Fibroblast of skin of left biceps (primary cell): ENCODE measurements at places on chromosomes 6 and 20.

- DNase-seq: no peak
Measured at GRCh38 chr6:95576218-95576997, 927 bp upstream of the MANEA start.

DNA sequence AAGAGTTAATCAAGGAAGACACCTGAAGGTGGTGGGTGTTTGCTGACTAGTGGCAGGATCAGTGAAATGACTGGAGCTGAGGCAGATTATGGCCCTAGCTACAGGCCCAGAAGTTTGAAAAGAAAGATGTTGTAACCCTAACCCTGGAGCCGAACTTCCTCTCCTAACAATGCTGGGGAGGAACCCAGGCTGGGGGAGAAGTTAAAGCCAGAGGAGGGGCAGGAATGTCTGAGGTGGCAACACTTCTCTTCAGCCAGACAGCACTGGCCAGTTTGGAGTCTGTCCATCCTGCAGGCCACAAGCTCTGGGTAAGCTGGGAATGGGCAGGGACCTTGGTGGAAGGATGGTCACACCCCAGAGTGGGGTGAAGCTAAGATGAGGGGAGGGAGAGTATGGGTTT, at the start of gene LST1:
Gene LST1, plus strand, starts transcription at position 270 of the 400 bp plus-strand sequence. CDS start 1,023 bp downstream, outside the sequence.
- no peak for DNase-seq

DNA sequence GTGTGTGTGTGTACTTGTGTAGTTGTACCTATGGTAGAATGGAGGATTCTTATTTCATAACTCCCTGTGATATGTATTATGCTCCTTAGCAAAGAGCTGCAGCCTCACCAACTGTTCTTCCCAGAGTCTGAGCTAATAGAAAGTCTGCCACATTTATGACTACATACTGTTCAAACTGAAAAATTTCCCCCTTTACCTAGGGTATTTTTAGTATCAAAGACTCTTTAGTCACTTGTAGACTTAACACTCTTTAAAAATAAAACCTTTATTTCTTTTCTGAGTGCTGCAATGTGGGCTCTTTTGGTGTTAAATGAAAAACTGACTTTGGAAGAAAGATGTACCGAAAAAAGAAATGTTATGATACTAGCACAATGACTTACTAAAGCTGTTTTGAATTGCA, 39.6 kb upstream of the HS3ST5 start:
- no peak for DNase-seq

DNA sequence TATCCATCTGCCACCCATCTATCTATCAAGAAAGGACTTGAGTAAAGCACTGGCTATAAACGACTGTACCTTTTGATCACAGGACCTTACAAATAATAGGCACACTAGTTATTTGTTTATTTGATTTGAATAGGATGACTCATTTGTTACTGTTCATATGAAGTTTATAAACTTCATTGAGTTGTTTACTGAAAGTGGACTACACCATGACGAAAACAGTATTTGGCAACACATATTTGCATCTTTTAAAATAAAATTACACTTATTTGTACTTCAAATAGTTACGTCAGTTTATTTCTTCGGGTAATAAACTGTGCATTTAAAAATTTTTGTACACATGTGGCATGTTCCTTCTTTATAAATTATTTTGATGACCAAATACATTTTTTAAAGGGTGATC, 133.0 kb downstream of the OGFRL1 start:
- no peak for DNase-seq

DNA sequence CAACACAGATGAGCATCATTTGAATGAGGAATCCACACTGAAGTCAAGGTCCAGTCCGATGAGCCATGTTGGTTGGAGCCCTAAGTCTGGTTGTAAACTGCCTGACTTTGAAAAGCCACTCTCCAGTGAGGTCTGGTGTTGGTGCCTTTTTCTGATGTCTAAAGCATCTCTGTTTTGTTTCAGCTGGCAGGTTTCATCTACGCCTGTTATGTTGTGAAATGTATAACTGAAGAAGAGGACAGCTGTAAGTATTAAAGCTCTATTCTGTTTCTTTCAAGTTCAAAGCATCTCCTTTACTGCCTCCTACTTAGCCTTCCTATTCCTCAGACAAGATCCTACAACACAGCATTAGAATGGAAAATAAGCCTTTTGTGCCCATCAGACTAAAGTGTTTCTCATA, 171.1 kb upstream of the RNF217 start:
- no peak for DNase-seq

DNA sequence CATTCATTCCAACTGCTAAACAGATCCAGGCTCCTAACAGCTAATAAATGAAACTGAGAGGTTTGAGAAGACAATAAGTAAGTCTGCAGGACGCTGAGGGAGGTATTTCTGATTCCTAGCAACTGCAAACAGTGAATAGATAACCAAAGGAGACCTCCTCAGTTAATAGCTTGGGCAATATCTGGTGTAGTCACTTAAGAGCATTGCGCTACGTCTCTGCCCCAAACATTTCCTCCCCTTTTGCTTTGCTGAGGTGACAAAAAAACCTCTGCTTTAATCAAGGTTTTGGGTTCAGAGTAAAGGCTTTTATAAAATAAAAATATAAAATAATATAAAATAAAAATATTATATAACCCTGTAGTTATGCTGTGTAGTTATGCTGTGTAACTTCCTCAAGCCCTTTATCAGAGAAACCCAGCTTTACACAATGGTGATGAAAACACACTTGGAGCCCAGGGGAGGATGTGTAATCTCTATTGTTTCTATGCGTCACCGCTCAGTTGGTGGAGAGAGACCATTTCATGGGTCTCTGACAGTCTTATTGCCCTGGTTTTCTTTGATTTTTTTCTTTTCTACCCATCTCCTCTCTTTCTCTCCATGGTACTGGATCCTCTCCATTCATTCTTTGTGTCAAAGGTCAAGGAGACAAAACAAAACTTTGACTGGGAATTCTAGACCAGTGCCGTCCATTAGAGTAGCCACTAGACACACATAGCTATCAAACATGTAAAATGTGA, 18.9 kb upstream of the CALHM5 start:
- DNase-seq: no peak

- DNase-seq: no peak
Measured at GRCh38 chr6:145688493-145688905, 46.8 kb downstream of the EPM2A start.

- DNase-seq: no peak
Measured at GRCh38 chr6:39312912-39313525, 1.2 kb downstream of the KCNK17 start.

GRCh38 chr6:85641522-85641896, 1.2 kb downstream of the SYNCRIP start:
- no peak for DNase-seq

DNA sequence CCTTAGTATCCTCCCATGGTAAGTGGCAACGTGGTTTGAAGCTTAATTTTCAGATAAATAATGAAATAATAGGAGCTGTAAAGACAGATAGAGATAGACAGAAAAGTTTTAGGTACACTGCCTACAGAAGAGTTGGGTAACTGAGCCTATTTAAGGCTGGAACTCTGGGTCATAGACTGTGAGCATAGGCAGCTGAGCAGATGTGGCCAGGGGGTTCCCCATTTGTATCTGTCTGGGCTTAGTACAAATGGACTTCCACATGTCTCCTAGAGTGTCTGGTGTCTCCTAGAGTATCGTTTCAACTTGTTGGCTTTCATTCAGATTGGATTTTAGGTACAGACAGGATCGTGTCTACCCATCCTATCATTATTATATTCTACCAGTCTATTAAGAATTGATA, 649.8 kb downstream of the DHX35 start:
- no peak for DNase-seq

GRCh38 chr6:85461798-85462170, 11.9 kb downstream of the NT5E start:
- DNase-seq: no peak

DNA sequence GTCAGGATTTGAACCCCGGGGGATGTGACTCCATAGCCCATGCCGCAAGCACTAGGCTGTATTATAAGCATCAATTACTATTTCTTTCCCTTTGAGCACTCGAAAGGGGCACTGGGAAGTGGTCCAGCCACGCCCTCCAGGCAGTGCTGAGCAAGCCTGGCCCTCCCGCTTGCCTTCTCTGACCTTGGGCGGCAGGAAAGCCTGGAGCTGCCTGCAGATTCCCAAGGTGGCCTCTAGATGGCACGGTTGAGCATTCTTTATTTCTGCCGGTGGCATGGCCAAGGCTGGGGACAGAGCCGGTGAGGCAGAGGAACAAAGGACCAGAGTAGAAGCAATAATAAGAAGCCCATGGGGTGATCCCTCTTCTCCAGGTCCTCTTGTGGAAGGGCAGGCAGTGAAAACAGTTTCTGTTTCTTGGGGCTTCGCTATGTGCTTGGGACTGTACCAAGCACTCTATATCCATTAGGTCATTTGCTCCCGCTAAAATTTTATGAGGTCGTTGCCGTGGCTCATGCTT, 32.0 kb downstream of the ARHGAP40 start:
- DNase-seq: no peak

DNA sequence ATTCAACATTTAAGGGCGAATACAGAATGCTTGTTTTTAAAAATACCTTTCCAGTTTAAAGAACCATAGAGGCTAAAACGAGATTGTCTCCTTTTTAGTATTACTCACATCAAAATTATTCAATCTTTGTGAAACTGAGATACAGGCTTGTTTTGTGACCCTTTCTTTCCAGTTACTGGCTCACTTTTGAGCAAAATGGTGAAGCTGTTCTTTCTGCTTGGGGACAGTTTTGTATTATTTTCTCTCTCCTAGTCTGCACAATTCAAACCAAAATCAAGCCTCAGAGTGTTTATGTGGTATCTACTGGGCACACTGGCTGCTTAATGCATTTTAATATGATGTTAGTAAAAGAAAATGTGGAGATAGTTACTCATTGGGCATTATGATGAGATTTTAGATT, 36.5 kb downstream of the HIVEP1 start:
- no peak for DNase-seq

DNA sequence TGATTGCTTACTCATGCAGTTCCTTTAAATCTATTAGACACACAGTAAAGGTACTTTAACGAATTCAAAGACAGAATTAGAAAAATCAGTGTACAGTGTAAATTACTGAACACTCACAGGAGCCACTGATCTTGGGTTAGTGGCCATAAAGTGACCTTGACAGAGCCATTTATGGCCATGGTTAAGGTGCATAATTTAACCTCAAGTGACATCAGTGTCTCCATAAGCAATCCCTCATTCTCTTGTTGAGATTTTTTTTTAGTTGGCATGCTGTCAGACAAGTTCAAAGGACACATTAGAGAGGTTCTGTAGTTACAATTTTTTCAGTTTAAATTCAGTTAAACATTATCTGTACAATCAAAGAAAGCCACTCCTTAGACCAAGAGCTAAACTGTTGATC, 334.4 kb downstream of the KHDRBS2 start:
- DNase-seq: no peak

DNA sequence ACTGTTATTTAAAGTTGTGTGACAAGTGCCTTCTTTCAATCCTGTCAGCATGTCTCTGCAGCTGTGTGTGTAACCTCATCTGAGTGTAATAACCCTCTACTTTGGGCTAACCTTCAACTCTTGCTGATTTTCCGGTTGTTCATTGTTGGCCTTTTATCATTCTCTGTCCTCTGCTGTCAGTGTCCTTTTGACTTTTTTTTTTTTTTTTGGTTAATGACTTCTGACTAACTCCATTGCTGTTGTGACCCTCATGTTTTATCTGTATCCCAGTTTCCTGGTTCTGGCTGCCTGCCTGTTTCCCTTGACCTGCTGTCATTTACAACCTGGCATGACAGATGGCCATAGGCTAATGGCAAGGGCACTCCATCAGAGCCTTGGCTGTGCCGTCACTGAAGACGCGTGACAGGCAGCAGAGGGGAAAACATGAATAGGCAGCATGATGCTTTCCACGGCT, 145.7 kb upstream of the MAN1A1 start:
- DNase-seq: no peak

DNA sequence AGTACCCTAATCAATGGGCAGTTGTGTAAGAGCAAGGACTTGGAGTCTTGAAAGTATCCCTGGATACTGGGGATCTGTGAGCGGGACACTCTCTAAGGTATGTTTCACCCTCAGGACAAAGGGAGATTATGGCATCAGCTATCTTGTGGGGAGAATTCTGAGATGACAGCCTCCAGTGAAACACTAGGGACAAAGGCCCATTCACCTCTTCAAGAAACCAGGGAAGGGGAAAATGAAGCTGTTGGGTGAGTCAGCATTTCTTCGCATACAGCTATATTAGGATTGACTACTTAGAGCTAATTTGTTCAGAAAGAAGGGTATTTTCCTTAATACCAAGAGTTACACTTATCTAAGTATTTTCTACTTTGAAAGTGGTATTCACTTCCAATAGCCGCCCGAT, 35.9 kb downstream of the OPN5 start:
- DNase-seq: no peak

DNA sequence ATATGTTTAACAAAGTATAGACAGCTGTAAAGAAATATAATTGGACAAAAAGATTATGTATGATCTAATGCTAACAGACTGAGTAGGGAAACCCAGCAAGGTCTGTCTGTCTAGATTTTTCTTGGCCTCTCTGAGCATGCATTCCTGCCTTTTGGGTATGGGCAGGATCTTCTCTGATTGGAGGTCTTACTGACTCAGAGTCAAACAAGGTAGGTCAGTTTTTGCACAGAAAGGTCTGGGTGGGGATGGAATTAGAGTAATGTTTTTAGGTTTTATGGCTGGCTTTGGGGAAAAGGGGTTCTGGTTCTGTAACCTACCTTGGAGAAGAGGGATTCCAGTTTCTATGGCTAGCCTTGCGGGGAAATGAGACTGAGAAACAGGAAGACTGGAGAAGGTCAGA, 65.5 kb downstream of the LIN28B start:
- DNase-seq: no peak

DNA sequence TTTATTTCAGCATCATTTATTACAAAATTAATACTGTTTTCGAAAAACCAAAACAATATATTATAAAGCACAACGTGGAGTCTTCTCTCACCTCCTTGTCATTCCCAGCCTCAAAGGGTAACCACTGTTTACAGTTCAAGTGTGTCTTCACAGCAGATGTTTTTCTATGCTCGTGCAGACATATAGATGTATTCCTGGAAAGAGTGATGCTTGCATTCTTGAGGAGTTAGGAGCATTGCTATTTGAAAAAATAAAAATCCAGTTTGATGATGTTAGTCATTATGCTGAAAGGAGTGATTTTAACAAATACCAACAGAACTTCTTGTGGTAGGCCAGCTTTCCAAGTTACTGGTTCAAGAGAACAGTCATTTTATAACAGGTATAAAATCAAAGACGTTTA, 234.9 kb downstream of the BCKDHB start:
- peak; percentile 85 for DNase-seq

- DNase-seq: no peak
Measured at GRCh38 chr6:31676904-31677303, 4.0 kb downstream of the LY6G5C start.

DNA sequence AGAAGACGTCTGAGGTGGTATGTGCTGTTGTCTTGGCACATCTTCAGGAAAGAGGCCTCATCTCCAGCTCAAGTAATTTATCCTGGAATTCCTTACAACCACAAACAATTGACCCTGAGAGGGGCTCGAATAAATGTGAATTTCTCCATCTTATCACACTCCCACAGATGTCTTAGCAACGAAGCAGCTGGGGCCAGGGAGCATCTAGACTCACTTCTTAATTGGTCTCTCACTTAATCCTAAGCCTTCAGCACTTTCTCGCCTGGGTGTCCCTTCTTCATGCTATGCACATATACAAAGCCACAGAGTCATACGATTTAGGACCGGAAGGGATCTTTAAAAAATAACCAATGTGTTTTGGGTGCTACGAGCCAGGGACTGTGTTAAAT, 27.1 kb downstream of the PCK1 start:
- no peak for DNase-seq

- DNase-seq: no peak
Measured at GRCh38 chr6:104585646-104586045, 274.1 kb downstream of the HACE1 start.
